ENCODE measurements at places on chromosomes 11 and 22. TPM values are rescaled to one million over a fixed set of nuclear protein-coding genes. Genes with fewer than 3 reads are reported as not detected.

GRCh38 chr22:46068181-46068592 lies 82.1 kb upstream of the PPARA start:
- no peak for DNase-seq

Gene HBG1
- polyA plus RNA-seq, result not detected

GRCh38 chr11:68050371-68050841 lies 11.6 kb downstream of the TCIRG1 start:
- no peak for DNase-seq

Gene KCTD17
- polyA plus RNA-seq, result 11.7 TPM

Gene SPI1
- not detected for polyA plus RNA-seq

Gene HOATZ
- not detected for polyA plus RNA-seq

DNA sequence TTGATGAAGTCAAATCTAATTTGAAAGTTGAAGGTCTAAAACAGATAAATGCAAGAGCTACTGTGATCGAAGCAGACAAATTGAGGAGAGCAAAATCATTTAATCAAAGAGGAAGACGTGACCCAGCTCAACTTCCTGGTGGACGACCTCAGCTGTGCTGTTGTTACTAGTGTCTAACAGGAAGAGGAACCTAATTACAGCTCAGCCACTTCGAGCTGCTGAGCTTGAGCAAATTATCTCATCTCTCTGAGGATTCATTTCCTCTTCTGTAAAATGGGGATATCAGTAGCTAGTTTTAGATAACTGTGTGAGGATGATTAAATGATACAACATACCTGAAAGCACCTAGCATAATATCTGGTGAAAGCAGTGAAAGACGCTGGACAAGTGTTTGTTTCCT lies 48.6 kb upstream of the OLFML1 start:
- DNase-seq, result no peak

Gene C11orf52
- 11.0 TPM for polyA plus RNA-seq

Gene DDX10
- 17.0 TPM for polyA plus RNA-seq

- peak; percentile 45 for DNase-seq
These were observed 48.5 kb downstream of the GGTLC2 start for GRCh38 chr22:22692707-22693530.

Gene DEUP1
- not detected for polyA plus RNA-seq

Gene OR5A1
- polyA plus RNA-seq, result not detected

- no peak for DNase-seq
These were observed 23.0 kb upstream of the MAML2 start for GRCh38 chr11:96366024-96366423.

Gene GPR137
- polyA plus RNA-seq, result 10.4 TPM

- no peak for DNase-seq
These were observed 43.1 kb downstream of the MIAT start for GRCh38 chr22:26700462-26700861.

Gene FAT3
- not detected for polyA plus RNA-seq

DNA sequence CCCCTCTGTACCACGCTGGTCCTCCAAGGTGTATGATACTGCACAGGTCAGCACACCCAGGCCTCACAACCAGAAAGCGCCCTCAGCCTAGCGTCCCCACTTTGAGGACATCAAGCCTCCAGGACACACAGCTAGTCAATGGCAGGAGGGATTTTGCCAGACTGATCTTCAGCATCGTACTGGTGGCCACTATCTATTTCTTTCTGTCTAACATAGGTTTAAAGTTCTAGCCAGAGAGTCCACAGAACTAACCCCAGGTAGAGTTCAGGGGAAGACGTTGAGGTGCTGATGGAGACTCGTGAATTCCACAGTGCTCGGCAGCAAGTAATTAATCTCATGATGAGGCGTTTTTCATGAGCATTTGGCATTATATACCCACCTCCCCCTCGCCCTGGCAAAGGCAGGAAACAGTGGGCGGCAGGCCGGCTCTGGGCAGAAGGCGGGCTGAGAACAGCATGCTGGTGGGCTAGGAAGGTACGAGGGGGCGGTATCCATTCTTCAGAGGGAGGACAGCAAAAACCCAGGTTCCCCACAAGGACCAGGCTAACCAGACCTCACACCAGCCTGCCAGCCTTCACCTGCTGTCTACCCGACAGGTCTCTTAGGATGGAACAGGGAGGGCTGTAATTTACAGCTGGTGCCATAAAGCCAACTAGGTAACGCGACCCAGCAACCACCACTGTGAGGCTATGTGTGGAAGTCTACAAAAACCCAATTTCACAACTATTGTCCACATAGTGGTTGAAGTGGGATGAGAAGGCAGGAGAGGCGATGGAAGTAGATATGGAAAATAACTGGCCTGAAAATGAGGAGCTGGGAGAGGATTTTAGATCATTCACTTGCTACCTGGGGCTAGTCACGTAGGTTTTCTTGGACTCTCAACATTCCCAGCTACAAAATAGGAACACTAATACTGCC lies 18.5 kb downstream of the MYH9 start:
- no peak for DNase-seq

DNA sequence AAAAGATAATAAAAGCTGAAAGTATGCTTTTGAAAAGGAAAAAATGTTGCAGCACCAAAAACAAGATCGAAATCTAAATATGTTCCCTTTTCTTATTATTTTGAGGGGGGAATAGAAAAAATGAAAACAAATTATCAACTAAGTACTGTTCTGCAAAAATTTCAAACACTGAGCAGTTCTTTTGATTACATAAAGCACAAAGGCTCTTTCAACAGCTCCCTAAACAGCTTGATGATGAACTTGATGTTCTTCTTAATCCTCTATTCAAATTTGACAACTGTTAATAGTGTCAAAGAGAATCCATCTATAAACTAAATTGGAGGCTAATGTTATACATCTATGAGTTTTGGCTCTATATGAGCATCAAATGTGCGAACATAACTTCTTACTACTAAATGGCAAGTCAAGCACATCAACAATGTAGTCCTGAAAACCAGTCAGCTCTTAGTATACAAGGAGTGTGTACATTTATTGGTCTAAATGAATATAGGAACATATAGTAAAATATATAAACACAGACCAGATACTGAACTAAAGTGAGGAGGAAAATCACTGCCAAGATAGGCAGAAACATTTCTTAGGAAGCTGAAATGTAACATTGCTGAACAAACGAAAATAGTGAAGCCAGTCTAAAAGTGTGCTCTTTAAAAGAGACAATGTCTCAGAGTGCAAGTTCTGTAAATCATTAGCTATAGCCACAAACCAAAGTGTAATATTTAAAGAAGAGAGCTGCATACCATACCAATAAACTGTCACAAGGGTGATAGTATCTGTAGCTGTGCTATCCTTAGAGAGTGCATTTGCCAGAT lies 94.3 kb downstream of the SOX6 start:
- peak; percentile 64 for DNase-seq

- DNase-seq, result no peak
These were observed 86.6 kb downstream of the DDX10 start for GRCh38 chr11:108751444-108751843.

- DNase-seq, result no peak
These were observed 28.5 kb downstream of the P4HA3 start for GRCh38 chr11:74282914-74283371.

DNA sequence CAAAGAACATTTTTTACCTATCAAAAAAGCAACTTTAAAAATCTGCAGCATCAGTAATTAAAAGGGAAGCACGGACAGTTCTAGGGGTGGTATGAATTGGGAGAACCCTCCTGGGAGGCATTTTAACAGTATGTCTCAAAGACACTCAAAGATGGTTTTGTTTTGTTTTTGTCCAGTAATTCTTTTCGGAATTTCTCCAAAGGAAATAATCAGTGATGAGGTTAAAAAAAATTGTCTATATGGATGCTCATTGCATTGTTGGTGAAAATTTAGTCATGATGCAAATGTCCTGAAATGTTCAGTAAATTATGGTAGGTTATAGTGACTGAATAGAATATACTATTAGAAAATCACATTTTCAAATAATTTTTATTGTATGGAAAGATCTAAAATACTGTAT lies 115.1 kb downstream of the ATXN10 start:
- no peak for DNase-seq

- DNase-seq, result peak; percentile 49
These were observed 668 bp downstream of the MADD start for GRCh38 chr11:47270331-47271271.

DNA sequence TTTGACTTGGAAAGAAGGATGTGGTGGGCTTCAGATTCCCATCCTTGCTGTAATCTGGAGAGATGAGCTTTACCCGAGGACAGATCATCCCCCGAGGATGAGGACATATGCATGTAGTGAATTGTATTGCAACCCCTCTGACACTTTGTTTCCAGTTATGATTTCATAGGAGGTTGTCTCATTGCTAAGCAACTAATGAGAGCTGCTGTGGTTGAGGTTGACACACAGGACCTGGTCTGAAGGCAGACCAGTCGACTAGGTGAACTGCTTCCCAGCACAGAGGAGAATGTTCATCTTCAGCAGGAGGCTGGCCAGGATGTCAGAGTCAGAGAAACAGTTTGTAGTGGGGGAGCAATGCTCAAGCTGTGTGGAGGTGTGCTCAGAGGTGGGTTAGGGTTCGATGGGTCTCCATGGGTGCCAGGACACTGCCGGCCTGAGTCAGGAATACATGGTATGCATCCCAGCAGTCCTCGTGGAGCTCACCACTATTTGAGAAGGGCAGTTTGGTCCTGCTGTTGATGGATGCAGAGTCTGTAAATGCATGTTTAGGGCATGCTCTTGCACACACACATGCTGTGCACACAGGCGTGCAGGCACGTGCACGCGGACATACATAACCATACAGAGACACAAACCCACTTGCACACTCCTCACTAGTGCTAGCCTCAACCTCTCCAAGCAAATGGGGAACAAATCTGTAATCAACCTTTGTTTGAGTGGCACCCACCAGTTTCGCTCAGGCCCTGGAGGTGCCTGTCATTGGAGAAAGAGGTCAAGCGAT lies 153.7 kb downstream of the TBC1D22A start:
- DNase-seq, result no peak

Gene PHRF1
- polyA plus RNA-seq, result 11.2 TPM

DNA sequence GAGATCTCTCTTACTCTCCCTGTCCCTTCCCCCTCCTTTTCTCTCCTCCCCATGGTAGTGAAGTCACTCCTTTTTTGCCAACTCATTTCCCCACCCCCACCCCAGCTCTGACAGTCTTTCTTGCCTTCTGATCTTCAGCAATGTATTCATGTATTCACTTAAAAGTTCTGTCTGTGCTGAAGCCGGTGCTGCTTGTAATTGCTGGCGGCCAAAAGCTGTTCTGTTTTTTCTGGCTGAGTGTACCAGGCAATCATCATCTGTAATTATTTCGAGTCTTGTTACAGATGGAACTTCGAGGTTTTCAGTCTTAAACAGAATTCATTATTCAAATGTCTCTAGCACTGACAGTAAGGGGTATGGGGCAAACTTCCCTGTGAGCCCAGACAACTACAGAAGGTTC lies 99.5 kb downstream of the SPATA19 start:
- DNase-seq, result no peak

DNA sequence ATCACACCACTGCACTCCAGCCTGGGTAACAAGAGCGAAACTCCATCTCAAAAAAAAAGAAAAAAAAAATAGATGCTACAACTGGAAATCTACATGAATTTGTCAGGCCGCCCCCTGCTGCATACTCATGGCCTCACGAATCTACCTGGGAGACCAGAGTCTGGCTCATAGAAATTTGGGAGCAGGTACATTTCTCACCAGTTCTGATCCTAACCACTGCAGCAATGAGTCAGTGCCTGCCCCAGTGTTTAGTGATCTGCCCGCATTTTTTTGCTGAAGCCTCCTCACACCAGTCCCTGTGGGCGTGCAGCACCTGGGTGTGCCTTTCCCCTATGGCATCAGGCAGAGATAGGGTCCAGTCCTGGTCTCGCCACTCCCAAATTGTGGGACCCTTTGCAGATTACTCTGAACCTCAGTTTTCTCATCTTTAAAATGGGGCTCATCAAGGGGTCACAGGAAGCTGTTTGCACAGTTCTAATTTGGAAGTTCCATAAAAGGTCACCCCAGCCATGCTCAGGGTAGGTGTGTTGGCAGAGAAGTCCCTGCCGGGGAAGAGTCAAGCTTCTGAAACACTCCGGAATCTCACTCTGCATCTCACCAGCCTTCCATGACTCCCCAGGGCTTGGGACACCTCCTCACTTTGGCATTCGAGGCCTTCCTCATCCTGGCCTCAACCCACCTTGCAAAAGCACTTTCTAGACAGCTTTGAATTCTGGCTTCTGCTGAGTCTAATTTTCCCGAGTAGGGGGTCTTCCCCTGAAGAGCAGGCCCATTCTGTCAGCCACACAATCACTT lies 39.3 kb upstream of the LINC01488 start:
- no peak for DNase-seq

Gene DUSP8
- 15.4 TPM for polyA plus RNA-seq

- no peak for DNase-seq
These were observed 133.3 kb upstream of the PARVA start for GRCh38 chr11:12243911-12244550.

Gene OR8D4
- polyA plus RNA-seq, result not detected

GRCh38 chr11:103671143-103671651 lies 365.2 kb upstream of the DDI1 start:
- DNase-seq, result no peak

DNA sequence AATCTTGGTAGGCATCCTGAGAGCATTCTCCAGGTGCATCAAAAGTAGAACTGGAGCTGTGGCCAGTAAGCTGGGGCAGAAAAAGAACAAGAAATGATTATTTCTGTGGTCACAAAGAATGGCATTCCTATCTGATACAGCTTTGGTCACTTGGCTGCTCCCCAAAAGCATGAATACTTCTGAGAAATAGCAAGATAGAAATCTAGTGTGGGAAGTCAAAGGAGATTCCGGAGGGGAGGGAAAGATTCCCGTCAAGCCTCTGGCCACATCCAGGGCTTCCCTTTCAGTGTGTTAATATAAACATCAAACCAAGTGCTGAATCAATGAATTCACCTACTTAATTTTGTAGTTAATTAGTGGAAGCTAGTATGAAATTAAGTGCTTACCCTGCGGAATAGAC lies 1185.4 kb downstream of the LRRC4C start:
- no peak for DNase-seq

Gene OR4C6
- not detected for polyA plus RNA-seq

DNA sequence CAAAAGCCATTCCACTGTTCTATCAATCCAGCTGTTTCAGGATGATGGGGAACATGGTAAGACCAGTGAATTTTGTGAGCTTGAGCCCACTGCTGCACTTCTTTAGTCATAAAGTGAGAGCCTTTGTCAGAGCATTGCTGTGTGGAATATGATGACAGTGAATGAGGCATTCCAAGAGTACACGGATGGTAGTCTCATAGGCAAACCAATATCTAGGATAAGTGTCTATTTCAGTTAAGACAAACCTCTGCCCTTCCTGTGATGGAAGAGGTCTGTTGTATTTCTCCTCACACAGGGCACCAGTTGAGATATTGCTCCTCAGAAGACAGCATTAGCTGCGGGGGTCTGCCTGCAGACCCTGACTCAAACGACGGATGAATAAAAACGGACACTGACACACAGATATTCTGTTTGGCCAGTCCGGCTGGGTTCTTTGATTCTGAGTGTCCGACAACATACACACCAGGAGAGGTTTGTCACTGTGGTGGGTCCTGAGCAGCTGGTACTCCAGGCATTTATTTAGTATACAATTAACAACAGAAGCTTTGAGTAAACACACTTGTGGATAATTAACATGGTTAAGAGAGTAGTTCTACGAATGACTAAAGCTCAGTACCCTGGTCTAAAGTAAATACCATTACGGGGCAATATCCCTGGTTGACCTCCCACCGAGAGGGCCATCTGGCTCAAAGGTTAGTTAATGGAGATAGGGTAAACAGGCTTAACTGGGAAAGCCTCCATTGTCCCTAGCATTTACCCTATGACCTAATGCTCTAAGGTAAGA lies 121.7 kb downstream of the ZNF280B start:
- peak; percentile 93 for DNase-seq
